H1 (cell line): ENCODE measurements at places on chromosomes 2 and 18. TPM values are rescaled to one million over a fixed set of nuclear protein-coding genes. Genes with fewer than 3 reads are reported as not detected.

Gene FBXO41
- total RNA-seq: 13.5 and 14.3 TPM in 2 replicates

Gene SS18
- 82.3 and 83.5 TPM in 2 replicates for total RNA-seq

Gene TRAPPC8
- 43.6 and 49.9 TPM in 2 replicates for total RNA-seq

Gene CD8B2
- total RNA-seq: not detected in 2 replicates

Gene PER2
- total RNA-seq: 5.5 TPM in 2 replicates

Gene TOGARAM2
- 0.59 and 1.4 TPM in 2 replicates for total RNA-seq

Gene GAD1
- 0.34 and 0.65 TPM in 2 replicates for total RNA-seq

Gene COL5A2
- 22.8 and 24.2 TPM in 2 replicates for total RNA-seq

Gene DOK1
- total RNA-seq: 11.4 and 14.3 TPM in 2 replicates

Gene LONRF2
- total RNA-seq: 0.42 and 0.74 TPM in 2 replicates

Gene TFPI
- 6.8 and 7.1 TPM in 2 replicates for total RNA-seq

Gene NETO1
- total RNA-seq: 19.3 and 22.3 TPM in 2 replicates

Gene CXCR1
- not detected in 2 replicates for total RNA-seq

Gene ZSWIM2
- not detected in 2 replicates for total RNA-seq

Gene CNDP1
- not detected in 2 replicates for total RNA-seq

Gene CFC1
- 0.31 TPM in 1 of 2 replicates, not detected in the other for total RNA-seq

Gene C2orf78
- 0.21 and 0.39 TPM in 2 replicates for total RNA-seq

Gene ASB18
- not detected in 2 replicates for total RNA-seq

Gene OLA1
- 149 and 158 TPM in 2 replicates for total RNA-seq
